Effector memory CD8-positive, alpha-beta T cell (primary cell): ENCODE measurements at places on chromosomes 2 and 18.

DNA sequence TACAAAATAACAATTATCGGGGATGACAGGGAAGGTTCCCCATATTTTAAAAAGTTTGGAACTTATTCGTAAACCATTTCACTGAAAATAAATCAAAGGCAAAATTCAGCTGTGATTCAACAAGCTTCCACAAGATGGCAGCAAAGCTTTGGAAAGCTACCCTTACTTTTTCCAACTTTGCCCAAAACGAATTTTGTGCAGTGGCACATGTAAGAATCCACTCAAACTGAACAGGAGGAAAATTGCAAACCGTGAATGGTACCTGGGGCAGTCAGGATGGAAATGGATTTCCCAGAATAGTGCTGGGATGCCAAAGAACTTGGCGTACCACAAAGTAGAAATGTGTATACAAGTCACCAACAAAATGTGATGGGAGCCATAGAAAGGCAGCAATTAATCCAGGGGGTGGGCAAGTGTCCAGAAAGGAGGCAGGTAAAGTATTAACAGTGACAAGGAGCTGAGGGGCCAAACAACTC is 10.7 kb downstream of the RPL31 start:
- peaks cover 32% of the 10 kb centered on the region for H3K36me3 ChIP-seq
- peaks cover 25% of the 10 kb centered on the region for H3K4me1 ChIP-seq
- no peaks in the 10 kb centered on the region for H3K27me3 ChIP-seq
- DNase-seq = peak; percentile 48

- H3K27me3 ChIP-seq = no peaks in the 10 kb centered on the region
- no peak overlapping the region for H3K27ac ChIP-seq
- H3K36me3 ChIP-seq = peaks cover 7% of the 10 kb centered on the region
- DNase-seq = no peak
These were observed 15.6 kb upstream of the NEMP2 start for GRCh38 chr2:190550137-190550536.

GRCh38 chr2:236682651-236683422 is 113.2 kb downstream of the ACKR3 start:
- peaks cover 84% of the 10 kb centered on the region for H3K27me3 ChIP-seq
- H3K4me3 ChIP-seq = no peak overlapping the region
- H3K4me1 ChIP-seq = peaks cover 2% of the 10 kb centered on the region
- H3K27ac ChIP-seq = no peak overlapping the region
- no peak for DNase-seq

- DNase-seq = no peak
- no peak overlapping the region for H3K27ac ChIP-seq
- no peak overlapping the region for H3K4me3 ChIP-seq
- peaks cover 5% of the 10 kb centered on the region for H3K27me3 ChIP-seq
- H3K36me3 ChIP-seq = no peaks in the 10 kb centered on the region
- H3K4me1 ChIP-seq = no peaks in the 10 kb centered on the region
These were observed 33.5 kb upstream of the RAB27B start for GRCh38 chr18:54794823-54795222.

- H3K4me1 ChIP-seq = no peaks in the 10 kb centered on the region
- H3K27me3 ChIP-seq = peaks cover 12% of the 10 kb centered on the region
- no peak for DNase-seq
These were observed 65.4 kb upstream of the DNAJC10 start for GRCh38 chr2:182650704-182651103.

DNA sequence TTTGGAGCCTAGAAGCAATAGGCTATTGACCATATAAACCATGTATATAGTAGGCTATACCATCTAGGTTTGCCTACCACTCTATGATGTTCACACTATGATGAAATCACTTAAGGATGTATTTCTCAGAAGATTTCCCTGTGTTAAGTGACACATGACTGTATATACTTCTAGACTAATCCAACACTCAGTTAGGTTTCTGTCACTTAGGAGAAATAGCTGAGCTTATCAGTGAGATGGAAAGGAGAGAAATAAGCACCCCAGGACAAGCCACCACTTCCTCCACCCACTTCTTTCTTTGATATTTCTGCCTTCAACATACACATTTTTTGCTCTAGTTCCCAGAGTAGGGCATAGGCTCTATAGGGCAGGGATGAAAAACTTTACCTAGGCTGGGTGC is 7.8 kb downstream of the PECR start:
- H3K27me3 ChIP-seq = no peaks in the 10 kb centered on the region
- H3K27ac ChIP-seq = no peak overlapping the region
- no peak overlapping the region for H3K4me3 ChIP-seq
- H3K4me1 ChIP-seq = peaks cover 5% of the 10 kb centered on the region
- no peak for DNase-seq

DNA sequence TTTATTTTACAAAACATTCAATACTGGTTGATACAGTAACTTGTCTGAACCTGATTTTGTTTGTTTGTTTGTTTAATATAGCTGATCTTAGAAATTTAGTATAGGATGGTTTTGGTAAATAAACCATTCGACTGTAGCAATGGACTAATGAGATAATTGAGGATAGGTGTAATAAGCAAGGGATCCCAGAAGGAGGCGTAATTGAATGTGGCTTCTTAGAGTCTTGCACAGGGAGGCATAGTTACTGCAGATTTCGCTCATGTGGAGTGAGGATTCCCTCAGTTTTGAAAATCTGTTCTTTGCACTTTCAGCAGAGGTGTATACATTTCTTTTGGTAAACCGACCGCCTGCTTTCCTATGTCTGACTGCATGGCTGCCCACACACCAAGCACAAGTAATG is 709.6 kb downstream of the SOCS6 start:
- no peaks in the 10 kb centered on the region for H3K27me3 ChIP-seq
- H3K27ac ChIP-seq = no peak overlapping the region
- H3K4me3 ChIP-seq = no peak overlapping the region
- DNase-seq = no peak
- H3K36me3 ChIP-seq = no peaks in the 10 kb centered on the region
- no peaks in the 10 kb centered on the region for H3K4me1 ChIP-seq

GRCh38 chr18:79672490-79673276 is 6.9 kb upstream of the CTDP1 start:
- H3K27me3 ChIP-seq = no peaks in the 10 kb centered on the region
- H3K4me3 ChIP-seq = no peak overlapping the region
- H3K27ac ChIP-seq = peak overlapping the region; percentile 27
- DNase-seq = no peak
- H3K4me1 ChIP-seq = peaks cover 2% of the 10 kb centered on the region
- H3K36me3 ChIP-seq = no peaks in the 10 kb centered on the region

DNA sequence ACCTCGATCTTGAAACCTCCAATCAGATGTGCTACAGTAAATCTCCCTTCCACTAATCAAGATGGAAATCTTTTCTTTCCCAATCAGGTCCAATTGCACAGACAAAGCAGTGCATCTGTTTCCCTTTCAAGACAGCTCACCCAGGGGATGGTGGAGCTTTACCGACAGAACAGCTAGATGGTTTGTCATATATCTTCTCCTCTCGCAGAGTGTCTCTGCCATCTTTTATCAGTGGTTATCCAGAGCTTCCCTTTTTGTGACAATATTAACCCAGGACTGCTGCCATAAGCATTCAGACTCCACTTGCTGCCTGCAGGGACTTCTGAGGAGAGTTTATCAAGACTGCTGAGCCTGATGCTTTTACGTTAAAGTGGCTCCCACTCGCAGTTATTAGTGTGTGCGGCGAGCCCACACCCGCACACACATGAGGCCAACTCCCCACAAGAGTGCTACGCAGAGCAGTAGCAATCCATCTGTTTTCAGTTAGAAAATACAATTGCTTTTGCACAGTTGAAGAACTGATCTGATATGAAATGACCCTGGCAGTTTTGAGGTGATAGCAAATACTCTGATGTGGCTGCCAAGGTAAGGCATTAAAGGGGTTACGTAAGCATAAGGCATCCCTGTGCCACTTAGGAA is 398.9 kb downstream of the NCKAP5 start:
- H3K4me3 ChIP-seq = no peak overlapping the region
- no peaks in the 10 kb centered on the region for H3K4me1 ChIP-seq
- no peaks in the 10 kb centered on the region for H3K27me3 ChIP-seq
- no peak for DNase-seq
- no peaks in the 10 kb centered on the region for H3K36me3 ChIP-seq

DNA sequence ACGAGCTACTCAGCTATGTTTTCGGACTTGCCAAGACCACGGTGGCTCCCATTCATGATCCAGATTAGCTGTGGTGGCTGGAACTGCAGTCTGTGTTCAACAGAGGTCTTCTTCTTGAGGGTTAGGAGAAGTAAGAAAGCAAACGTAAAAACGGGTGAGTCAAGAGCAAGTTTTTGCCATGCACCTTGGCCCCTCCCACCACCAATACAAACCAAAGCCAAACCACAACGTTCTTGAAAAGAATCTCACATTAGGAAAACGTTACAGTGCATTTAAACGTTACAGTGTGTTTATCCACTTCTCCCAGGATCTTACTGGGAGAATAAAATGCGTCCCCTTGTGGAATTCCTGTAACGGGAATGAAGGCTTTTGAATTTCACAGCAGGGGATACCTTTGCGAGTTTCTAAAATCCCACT is 725 bp downstream of the FBXO48 start:
- no peaks in the 10 kb centered on the region for H3K27me3 ChIP-seq
- H3K27ac ChIP-seq = peak overlapping the region; percentile 98
- peak overlapping the region; percentile 94 for H3K4me3 ChIP-seq
- peaks cover 29% of the 10 kb centered on the region for H3K4me1 ChIP-seq
- H3K36me3 ChIP-seq = peaks cover 13% of the 10 kb centered on the region

DNA sequence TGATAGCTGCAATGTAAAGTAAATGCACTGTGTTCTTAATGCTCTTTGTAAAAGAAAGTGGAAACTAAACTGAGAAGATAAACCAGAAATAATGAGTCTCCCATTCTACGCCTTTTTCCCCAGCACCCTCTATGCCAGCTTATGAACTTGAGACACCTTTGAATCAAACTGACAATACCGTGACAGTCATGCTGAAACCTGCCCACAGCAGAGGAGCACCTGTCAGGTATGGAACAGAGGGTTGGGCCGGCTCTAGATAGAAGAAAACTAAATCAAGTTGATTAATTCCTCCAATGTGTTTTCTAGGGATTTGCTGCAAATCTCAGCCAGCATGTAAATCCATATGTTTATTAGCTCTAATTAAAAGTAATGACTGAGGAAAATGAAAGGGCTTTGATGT is 520.6 kb upstream of the RAB12 start:
- H3K27ac ChIP-seq = no peak overlapping the region
- peaks cover 15% of the 10 kb centered on the region for H3K36me3 ChIP-seq
- no peak for DNase-seq
- no peak overlapping the region for H3K4me3 ChIP-seq

DNA sequence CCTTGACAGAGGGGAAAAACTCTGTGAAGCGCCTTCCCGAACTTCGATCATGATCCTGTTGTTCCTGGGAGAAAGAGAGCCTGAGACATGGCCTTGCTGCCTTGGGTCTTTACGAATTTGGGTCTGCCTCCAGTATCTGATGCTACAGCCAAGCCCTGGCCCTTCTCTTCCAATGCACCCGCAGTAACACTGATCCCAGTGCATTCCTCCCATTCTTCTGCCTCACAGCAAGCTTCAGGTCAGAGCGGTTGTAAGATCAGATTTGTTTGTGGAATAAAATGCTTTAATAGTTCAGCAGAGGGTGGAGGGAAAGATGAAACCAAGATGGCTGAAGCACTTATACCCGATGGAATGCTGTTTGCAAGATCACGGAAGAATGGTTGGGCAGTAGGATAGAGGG is 196.7 kb upstream of the SIX2 start:
- H3K4me3 ChIP-seq = no peak overlapping the region
- no peaks in the 10 kb centered on the region for H3K36me3 ChIP-seq
- no peak overlapping the region for H3K27ac ChIP-seq
- H3K4me1 ChIP-seq = no peaks in the 10 kb centered on the region
- H3K27me3 ChIP-seq = peaks cover 27% of the 10 kb centered on the region

DNA sequence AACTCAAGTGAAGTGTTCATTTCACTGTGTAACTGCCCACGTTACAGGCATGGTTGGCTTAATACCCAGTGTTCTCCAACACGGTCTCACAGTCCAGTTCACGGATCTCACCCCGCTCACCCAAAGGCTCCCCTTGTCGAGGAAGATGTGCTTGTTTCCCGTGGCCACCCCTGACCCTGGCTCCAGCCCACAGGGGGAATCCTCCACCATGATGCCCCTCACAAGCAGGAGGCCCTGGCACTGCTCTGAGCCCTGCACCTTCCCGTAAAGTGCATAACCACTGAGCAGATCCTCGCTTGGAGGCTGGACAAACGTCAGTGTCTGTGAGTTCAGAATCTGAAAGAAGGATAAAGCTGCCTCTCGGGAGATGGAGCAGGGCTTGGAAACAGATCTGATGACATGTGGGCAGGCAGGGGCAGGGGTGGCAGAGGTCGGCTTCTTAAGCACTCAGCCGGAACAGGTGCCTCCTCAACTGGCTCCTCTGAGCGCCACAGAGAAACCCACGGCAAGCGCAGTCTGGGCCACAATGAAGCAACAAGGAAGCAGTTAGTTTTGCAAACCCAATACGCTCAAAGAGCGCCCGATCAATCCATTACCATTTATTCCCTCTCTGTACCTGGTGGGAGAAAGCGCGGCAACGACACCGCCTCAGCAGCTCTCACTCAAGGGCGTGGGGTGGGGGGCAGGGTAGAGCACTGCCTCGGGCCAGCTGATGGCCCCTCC is 17.6 kb downstream of the HDAC4 start:
- peak overlapping the region; percentile 50 for H3K27ac ChIP-seq
- DNase-seq = no peak
- H3K36me3 ChIP-seq = peaks cover 33% of the 10 kb centered on the region
- peaks cover 22% of the 10 kb centered on the region for H3K4me1 ChIP-seq
- H3K4me3 ChIP-seq = no peak overlapping the region
- no peaks in the 10 kb centered on the region for H3K27me3 ChIP-seq

GRCh38 chr2:164737612-164738081 is 104.0 kb downstream of the COBLL1 start:
- H3K27me3 ChIP-seq = no peaks in the 10 kb centered on the region
- no peak for DNase-seq
- H3K4me1 ChIP-seq = no peaks in the 10 kb centered on the region
- H3K27ac ChIP-seq = no peak overlapping the region

DNA sequence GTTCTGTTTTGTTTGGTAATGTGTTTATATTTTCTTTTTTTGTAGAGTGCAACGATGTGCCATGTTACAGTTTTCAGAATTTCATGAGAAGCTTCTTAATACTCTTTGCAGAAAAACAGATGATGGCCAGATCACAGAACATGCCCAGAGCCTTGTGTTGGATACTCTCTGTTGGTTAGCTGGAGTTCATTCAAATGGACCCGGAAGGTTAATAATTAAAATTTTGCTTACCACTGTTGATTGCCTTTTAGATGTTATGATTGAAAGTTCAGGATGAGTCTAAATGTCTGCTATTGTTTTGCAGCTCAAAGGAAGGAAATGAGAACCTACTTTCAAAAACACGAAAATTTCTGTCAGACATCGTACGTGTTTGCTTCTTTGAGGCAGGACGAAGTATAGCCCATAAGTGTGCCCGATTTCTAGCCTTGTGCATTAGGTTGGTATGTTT is 85.2 kb downstream of the BIRC6 start:
- H3K27me3 ChIP-seq = no peaks in the 10 kb centered on the region
- no peak for DNase-seq
- H3K4me3 ChIP-seq = no peak overlapping the region

DNA sequence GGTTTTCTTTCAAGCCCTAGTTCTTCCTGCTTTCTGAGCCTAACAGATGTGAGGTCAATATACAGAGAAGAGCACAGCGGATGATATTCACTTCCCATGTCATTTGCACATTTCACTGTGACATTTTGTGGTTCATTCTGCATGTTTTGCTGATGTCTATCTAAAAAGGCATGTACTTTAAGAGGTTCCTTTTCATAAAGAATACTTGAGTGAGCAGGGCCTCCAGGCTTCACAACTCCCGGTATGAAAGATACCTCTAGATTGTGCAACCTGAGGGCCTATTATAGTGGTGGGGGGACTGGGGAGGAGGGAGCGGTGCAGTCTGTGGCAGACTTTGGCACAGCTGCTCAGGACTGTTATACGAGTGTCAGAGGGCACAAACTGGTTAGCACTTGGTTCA is 54.6 kb downstream of the CPO start:
- no peak overlapping the region for H3K4me3 ChIP-seq
- peaks cover 3% of the 10 kb centered on the region for H3K4me1 ChIP-seq
- no peak for DNase-seq
- peaks cover 40% of the 10 kb centered on the region for H3K27me3 ChIP-seq
